ENCODE measurements at places on chromosomes 7 and 10. TPM values are rescaled to one million over a fixed set of nuclear protein-coding genes. Genes with fewer than 3 reads are reported as not detected.
A peak's percentile ranks its signal among the peaks of the same experiment; 100 is the strongest.

Gene RNF148
- 2.0 TPM for total RNA-seq

DNA sequence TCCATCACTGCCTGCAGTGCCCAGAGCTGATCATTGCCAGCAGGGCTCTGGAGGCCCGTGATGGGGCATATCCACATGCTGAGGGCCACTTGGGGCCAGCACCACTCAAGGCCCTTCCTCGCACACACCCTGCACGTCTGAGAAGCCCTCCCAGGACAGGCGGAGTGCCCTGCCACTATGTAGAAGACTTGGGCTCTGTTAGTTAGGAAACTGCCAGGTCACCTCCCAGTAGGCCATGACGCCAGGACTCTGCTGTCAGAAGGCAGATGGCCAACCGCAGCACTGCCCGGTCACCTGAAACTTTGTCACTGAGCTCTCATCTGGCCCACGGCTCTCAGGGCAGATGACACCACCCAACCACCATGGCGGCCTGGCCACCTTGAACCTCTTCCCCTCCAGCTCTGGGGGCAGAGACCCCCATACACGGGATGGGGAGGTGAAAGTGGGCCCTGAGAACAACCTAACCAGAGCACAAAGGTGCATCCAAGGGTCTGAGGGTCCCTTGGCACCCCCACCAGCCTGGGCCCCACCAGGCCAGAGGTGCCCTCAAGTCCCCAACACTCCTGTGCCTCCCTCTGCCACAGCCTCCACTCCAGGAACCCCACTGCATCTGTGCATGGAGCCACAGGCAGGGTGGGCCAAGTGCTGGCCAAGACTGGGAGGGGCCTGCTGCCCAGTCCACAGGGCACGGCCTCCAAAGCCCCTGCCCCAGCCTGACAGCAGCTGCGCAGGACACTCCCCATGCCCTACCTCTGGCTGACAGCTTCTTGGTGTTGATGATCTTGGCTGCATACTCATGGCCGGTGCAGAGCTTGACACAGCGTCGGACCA is 41.8 kb downstream of the CAMK2B start:
- DNase-seq: no peak

Gene CHAT
- not detected for total RNA-seq

DNA sequence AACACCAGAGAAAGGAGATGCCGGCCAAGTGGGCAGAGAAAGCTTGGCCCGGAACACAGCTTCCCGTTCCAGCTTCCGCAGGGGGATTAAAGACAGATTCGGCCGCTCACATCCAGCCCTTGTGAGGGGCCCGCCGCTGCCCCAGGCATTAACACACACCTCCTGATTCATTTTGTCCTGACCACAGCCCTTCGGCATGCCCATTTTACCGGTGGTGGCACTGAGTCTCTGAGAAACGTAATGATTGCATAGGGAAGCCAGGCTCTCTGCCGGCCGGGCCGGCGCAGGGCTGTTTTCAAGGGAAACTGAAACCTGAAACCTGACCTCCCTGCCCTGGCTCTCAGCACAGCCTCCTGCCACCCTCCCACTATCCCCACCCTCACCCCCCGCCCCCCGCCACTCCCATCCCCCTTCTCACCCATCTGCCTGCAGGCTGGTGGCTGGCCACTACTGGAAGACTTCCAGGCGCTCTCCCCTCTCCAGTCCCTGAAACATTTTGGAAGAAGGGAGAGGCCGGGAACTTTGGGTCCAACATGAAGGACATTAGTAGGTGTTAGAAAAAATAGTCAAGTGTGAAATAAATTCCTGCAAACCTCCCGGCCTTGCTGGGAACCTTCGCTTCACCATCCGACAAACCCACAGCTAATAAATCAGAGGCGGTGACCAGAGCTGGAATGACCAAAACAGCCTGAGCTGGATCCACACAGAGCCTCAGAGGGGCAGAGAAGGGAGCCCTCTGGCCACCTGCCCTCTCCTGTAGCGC is 83.5 kb upstream of the CUX1 start:
- peak; percentile 52 for DNase-seq

GRCh38 chr7:105102557-105103352 is 88.8 kb downstream of the KMT2E start:
- DNase-seq: no peak

Gene SLC29A3
- 3.9 TPM for total RNA-seq

- DNase-seq: no peak
These were observed 38.7 kb downstream of the PLXNA4 start for GRCh38 chr7:132537456-132538145.

Gene SH2D4B
- not detected for total RNA-seq

DNA sequence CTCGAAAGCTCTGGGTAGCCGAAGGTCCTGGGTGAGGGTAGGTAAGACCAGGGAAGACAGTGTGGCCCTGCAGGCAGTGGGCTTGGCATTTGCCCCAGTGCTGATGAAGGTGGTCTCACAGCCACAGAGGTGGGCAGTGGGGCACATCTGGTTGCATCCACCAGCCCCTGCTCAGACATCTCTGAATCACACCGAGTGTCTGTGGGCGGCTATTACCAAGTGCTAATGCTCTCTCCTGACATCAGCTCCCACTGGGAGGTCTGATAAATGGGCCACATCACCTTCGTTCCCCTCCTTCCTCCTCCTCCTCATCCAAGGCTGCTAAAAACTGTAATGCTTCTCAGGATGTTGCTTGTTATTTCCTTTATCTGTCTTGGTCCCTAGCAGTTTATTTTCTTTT is 330.9 kb upstream of the COBL start:
- DNase-seq: no peak

- DNase-seq: no peak
These were observed 335.0 kb downstream of the SFMBT2 start for GRCh38 chr10:7075851-7076250.

Gene UTF1
- not detected for total RNA-seq

Gene TMEM273
- total RNA-seq: not detected

All from PC-3 (cell line).